ENCODE measurements at places on chromosomes 1 and 21. TPM values are rescaled to one million over a fixed set of nuclear protein-coding genes. Genes with fewer than 3 reads are reported as not detected.

- DNase-seq = no peak
These were observed 211.1 kb upstream of the FAM78B start for GRCh38 chr1:166377896-166378295.

GRCh38 chr1:153742411-153743142 is 14.7 kb downstream of the INTS3 start:
- peak; percentile 39 for DNase-seq

The CCDC185 gene
- polyA plus RNA-seq = not detected

DNA sequence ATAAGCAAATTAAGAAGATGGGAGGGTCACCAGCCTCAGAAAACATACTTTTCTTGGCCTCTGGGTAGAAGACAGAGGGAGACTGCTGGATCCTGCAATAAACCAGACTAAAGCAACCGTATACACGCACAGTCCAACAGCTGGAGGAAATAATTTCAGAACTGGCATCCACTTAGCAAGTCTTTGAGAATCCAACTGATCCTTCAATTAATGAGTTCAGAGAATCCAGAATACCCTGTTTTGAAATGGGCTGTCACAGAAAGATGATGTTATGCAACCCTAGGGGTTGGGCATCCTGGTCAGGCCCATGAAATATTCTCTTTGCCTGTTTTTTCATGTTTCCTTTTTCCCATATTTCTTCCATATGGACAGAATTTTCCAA is 134.0 kb upstream of the MAGI3 start:
- no peak for DNase-seq

The ALPL gene
- 0.31 TPM for polyA plus RNA-seq

- DNase-seq = no peak
These were observed 11.1 kb downstream of the PTPRC start for GRCh38 chr1:198649968-198650338.

DNA sequence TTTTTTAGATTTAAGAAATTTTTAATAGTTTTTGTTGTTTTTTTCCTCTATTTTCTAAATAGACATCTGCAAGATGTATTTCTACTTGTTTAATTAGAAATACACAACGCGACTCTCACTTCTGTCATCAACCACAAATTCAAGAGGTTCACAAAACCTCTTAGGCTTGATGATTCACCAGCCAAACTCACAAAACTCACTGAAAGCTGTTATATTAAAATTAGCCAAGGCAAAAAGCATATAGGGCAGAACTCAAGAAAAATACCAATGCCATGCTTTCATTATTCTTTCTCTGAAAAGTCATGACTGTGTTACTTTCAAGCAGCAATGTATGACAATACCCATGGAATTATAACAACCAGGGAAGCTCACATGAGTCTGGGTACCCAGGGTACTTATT is 487.0 kb upstream of the RGS18 start:
- no peak for DNase-seq

DNA sequence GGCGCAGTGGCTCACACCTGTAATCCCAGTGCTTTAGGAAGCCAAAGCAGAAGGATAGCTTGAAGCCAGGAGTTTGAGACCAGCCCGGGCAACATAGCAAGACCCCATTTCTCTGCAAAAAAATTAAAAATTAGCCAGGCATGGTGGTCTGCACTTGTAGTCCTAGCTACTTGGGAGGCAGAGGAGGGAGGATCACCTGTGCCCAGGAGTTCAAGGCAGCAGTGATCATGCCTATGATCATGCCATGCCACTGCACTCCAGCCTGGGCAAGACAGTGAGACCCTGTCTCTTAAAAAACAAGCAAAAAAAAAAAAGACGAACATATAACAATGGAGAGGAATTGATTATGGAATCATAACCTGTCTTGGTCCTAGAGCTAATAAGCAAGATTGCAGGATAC is 45.1 kb downstream of the FBXO42 start:
- no peak for DNase-seq

The EDN2 gene
- 2.8 TPM for polyA plus RNA-seq

The B3GALT5 gene
- 0.39 TPM for polyA plus RNA-seq

The GNAI3 gene
- 5.6 TPM for polyA plus RNA-seq

- DNase-seq = peak; percentile 20
These were observed 22.1 kb downstream of the PTPRF start for GRCh38 chr1:43552813-43553212.

DNA sequence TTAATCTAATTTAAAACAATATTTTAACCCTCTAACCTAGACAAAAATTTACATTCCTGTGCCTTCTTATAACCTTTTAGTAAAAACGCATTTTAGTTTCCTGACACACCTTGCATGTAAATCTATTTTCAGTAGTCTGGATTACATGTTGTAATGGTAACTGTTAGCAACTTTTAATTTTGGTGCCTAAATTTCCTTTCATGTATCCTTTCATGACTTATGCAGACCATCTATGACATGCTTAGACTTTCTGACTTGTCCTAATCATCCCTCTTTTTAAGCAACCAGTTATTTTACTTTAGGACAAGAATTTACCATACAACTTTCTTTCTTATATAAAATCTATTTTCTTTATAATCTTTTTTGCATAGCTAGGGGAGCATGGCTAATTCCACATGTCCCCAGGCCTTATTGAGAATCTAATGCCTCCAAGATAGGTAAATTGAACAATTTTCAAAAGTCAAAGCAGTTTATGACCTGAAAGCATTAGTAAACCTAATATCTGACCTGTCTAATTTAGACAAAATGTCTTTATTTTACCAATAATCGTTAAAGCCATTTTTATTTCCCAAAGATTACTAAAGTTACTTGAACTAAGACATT is 57.5 kb upstream of the IL12RB2 start:
- DNase-seq = peak; percentile 1

DNA sequence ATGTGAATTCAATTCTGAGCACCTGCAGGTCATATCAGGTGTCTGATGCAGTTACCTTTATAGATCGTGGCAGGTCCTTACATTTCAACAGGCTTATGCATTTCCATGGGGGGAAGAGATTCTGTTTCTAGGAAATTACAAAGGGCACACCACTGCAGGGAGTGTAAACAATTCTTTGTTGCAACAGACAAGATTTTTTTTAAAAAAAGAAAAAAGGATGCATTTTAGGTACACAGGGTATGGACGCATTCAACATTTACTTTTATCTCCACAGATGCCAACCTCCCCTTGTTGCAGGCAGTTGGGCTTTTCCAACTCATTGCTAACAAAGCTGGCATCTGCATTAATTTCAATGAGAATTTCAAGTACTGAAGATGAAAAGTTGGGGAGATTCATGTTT is 13.5 kb upstream of the TEKT2 start:
- DNase-seq = no peak

The EXTL1 gene
- polyA plus RNA-seq = 0.07 TPM

The CFHR3 gene
- polyA plus RNA-seq = 0.47 TPM

DNA sequence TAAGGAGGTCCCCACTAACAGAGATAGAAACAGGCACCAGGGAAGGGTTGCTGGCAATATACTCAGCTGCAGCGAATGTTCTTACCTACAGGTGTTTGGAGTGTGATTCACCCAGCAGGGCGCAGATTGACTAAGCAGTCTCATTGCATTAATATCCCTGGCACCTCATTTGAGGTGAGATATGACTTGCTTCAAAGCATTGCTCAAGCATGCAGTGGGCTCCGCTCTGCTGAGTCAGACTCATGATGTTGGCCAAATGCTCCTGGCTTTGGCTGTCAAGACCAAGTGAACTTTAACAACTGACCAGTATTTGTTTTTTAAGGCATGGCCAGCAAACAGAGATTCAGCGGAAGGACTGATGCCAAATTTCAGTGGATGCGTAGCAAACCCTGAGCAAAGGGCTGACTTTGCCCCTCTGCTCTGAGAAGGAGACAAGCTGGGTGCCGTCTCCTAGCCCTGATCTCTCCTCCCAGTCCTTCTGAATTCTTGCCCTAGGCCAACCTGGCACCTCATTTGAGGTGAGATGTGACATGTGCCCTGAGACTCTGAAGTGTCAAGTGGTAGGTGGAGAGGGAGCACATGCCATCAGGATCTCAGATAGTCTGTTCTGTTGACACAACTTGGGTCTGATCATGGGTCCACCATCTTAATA is 187.1 kb upstream of the COA6 start:
- DNase-seq = peak; percentile 69

The PIK3C2B gene
- 9.0 TPM for polyA plus RNA-seq

- DNase-seq = no peak
These were observed 2.6 kb downstream of the USP24 start for GRCh38 chr1:55212349-55213150.

- no peak for DNase-seq
These were observed 1.2 kb downstream of the TPRG1L start for GRCh38 chr1:3626025-3626424.

- DNase-seq = no peak
These were observed 183.9 kb downstream of the TOMM20 start for GRCh38 chr1:234944439-234945344.

The MFSD2A gene
- 2.9 TPM for polyA plus RNA-seq
